ENCODE measurements at places on chromosomes 5 and 9. TPM values are rescaled to one million over a fixed set of nuclear protein-coding genes. Genes with fewer than 3 reads are reported as not detected.

GRCh38 chr5:73440262-73440661 is 8.3 kb downstream of the FOXD1 start:
- no peak overlapping the region for H3K4me3 ChIP-seq
- no peak overlapping the region for H3K27ac ChIP-seq
- H3K36me3 ChIP-seq, result no peaks in the 10 kb centered on the region
- H3K27me3 ChIP-seq, result peaks cover 5% of the 10 kb centered on the region

GFM2 gene
- total RNA-seq, result 22.6 TPM

GRCh38 chr5:72209147-72210115 is 102.2 kb downstream of the MAP1B start:
- no peak overlapping the region for H3K27ac ChIP-seq
- H3K27me3 ChIP-seq, result no peaks in the 10 kb centered on the region
- DNase-seq, result no peak

GRCh38 chr9:87569518-87569917 is 71.9 kb downstream of the DAPK1 start:
- H3K4me1 ChIP-seq, result no peaks in the 10 kb centered on the region
- no peaks in the 10 kb centered on the region for H3K36me3 ChIP-seq

DNA sequence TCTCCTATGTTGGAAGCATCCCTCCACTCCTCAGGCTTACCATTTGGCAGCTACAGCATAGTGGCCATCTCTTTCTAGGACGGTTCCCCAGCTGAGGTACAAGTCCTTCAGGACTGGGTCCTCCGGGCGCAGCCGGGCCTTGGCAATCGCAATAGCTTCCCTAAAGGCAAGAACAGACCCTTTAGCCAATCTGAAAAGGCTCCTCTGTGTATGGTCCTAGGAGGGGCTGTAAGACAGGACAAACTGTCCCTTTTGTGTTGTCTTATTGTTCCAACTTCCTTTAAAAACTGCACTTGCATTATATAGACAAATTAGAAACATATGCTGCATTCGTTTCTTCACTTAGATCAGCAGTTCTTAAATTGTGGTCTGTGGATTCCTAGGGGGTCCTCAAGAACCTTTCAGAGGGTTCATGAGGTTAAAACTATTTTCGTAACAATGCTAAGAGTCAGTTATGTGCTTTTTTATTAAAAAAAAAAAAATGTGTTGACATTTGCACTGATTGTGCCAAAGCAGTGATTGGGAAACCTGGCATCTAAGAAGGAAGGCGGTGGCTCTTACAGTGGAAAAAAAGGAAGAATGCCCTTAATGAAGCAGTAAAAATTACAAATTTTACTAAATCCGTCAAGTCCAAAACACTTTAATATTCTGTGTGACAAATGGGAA is 38.7 kb downstream of the GEMIN5 start:
- no peak overlapping the region for H3K4me3 ChIP-seq
- H3K27ac ChIP-seq, result no peak overlapping the region
- H3K36me3 ChIP-seq, result peaks cover 73% of the 10 kb centered on the region
- H3K4me1 ChIP-seq, result no peaks in the 10 kb centered on the region

SLC6A7 gene
- not detected for total RNA-seq

GDA gene
- not detected for total RNA-seq

DNA sequence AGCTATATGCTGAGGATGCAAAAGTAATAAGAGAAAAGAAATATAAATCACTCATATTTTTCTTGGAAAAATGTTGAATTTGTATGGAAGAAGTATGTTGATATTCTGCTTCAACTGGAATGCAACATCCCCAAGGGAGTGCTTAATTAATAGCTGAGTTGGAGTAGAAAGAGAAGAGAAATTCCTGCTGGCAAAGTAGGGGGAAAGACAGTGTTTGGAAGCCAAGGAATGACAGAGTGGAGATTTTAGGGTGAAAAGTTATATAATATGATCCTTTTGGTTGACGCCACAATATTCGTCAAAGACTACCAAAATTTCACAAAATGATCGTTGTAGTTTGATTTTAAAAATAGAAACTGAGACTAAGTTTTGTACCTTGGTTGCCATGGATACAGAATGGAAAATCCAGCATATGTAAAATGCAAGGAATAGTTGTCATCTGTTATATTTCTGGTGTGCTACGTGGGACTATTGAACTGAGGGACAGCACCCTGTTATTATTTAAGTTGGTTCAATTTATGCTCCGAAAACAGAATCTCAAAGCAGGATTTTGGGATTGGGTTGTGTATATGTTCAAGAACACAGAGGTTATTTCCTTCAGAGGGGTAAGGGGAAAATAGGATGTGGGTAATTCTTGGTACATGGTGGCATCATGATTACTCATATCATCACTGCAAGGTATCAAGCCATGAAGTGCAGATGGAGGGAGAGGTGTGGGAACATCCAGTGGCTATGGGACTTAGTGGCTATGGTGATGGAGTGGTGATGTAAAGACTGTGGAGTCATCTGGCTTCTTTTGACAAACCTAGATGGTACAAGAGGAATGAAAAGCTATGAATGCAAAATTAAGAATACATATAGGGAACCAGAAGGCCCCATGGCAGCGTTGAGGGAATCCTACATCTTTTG is 61.0 kb downstream of the SUB1 start:
- H3K4me3 ChIP-seq, result no peak overlapping the region
- no peak overlapping the region for H3K27ac ChIP-seq
- H3K27me3 ChIP-seq, result no peaks in the 10 kb centered on the region

PIP5K1B gene
- total RNA-seq, result 28.2 TPM

DNA sequence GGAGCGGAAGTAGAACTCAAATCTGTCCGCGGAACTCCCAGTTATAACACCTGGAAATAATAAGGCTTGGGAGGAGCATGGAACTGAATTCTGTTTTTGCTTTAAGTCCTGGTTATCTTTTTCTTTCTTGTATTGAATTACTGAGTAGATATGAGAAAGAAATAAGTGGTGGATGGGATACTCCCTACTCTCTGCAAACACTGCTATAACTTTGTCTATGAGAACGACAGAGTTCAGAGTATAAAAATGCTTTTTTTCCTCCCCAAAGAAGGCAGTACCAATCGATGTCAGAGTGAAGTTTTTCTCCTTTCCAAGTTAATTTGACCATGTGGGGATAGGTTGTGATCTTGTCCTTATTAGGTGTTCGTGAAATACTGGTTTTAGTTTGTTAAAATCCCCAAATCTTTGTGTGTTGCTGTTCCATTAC is 1.2 kb downstream of the RIC1 start:
- peaks cover 38% of the 10 kb centered on the region for H3K4me1 ChIP-seq
- no peak for DNase-seq
- peak overlapping the region; percentile 92 for H3K4me3 ChIP-seq

DNA sequence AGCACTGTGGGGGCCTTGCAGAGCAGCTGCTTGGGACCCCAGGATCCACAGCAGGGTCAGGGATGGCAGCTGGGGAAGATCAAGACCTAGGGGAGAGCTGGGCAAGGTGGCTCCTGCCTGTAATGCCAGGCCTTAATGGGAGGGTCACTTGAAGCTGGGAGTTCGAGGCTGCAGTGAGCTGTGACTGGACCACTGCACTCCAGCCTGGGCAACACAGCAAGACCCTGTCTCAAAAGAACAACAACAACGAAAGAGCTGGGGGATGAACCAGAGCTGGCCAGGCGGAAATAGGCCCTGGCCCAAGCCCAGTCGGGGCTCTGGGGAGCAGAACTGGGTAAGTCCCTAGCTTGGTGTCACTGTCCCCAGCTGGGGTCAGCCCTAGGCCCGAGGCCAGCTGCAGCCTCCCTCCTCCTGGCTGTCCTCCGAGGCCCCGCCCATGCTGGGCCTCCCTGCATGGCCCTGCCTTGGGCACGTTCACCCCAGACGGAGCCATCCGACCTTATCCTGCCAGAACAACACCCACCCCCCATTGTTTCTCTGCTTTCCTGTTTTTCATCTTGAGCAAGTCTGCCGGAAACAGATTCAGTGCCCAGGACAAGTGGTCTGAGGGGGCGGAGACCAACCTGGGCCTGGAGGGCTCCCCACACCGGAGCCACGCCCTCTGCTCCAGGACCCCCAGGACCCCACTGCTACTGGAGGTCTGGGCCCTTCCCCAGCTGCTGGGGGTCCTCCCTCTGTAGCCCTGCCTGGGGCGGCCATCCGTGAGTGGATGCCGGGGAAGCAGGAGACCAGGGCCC is 1.9 kb downstream of the DIPK1B start:
- H3K27ac ChIP-seq, result peak overlapping the region; percentile 18
- peaks cover 33% of the 10 kb centered on the region for H3K4me1 ChIP-seq
- peaks cover 13% of the 10 kb centered on the region for H3K27me3 ChIP-seq
- H3K4me3 ChIP-seq, result no peak overlapping the region

DNA sequence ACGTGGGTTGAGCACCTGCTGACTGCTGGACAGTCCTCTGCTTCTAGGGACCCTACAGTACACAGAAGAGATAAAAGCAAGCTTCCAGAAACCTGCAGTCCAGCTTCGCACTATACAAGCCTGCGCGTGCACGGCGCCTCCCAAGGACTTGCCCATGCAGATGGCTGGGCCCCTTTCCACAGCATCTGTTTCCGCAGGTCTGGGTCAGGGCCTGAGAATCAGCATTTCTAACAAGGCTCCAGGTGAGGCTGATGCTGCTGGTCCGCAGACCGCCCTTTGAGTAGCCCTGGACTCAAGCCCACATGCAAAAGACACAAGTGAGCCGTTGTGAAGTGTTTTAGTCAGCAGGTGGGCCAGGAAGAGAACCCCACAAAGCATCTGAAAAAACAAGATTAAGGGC is 133.1 kb downstream of the HSD17B3 start:
- DNase-seq, result no peak
- H3K4me1 ChIP-seq, result no peaks in the 10 kb centered on the region
- no peak overlapping the region for H3K27ac ChIP-seq
- H3K27me3 ChIP-seq, result no peaks in the 10 kb centered on the region
- no peak overlapping the region for H3K4me3 ChIP-seq
- H3K36me3 ChIP-seq, result no peaks in the 10 kb centered on the region

GRCh38 chr9:83451308-83451707 is 86.9 kb downstream of the FRMD3 start:
- H3K4me1 ChIP-seq, result no peaks in the 10 kb centered on the region
- H3K4me3 ChIP-seq, result no peak overlapping the region
- no peak for DNase-seq
- H3K36me3 ChIP-seq, result no peaks in the 10 kb centered on the region
- no peaks in the 10 kb centered on the region for H3K27me3 ChIP-seq
- no peak overlapping the region for H3K27ac ChIP-seq

DNA sequence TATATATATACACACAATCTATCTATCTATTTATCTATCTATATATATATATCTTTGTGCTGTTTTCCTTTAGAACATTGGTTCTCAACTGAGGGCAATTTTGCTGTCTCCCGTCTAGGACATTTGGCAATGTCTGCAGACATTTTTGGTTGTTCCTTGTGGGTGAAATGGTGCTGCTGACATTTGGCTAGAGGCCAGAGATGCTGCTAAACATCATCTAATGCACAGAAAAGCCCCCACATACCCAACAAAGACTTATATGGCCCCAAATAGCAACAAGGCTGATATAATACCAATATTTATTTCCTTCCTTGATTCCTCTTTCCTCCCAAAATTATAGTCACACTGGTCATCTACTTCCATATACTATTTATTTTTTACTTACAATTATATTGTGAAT is 197.5 kb downstream of the TRPM3 start:
- H3K27ac ChIP-seq, result no peak overlapping the region
- no peak overlapping the region for H3K4me3 ChIP-seq
- H3K36me3 ChIP-seq, result no peaks in the 10 kb centered on the region
- H3K4me1 ChIP-seq, result no peaks in the 10 kb centered on the region

CCDC192 gene
- not detected for total RNA-seq

GRCh38 chr5:119582987-119583386 is 46.4 kb upstream of the FAM170A start:
- H3K27me3 ChIP-seq, result no peaks in the 10 kb centered on the region
- H3K27ac ChIP-seq, result no peak overlapping the region
- no peak for DNase-seq
- no peak overlapping the region for H3K4me3 ChIP-seq
- no peaks in the 10 kb centered on the region for H3K4me1 ChIP-seq
- no peaks in the 10 kb centered on the region for H3K36me3 ChIP-seq

HAVCR2 gene
- 2.6 TPM for total RNA-seq

DNA sequence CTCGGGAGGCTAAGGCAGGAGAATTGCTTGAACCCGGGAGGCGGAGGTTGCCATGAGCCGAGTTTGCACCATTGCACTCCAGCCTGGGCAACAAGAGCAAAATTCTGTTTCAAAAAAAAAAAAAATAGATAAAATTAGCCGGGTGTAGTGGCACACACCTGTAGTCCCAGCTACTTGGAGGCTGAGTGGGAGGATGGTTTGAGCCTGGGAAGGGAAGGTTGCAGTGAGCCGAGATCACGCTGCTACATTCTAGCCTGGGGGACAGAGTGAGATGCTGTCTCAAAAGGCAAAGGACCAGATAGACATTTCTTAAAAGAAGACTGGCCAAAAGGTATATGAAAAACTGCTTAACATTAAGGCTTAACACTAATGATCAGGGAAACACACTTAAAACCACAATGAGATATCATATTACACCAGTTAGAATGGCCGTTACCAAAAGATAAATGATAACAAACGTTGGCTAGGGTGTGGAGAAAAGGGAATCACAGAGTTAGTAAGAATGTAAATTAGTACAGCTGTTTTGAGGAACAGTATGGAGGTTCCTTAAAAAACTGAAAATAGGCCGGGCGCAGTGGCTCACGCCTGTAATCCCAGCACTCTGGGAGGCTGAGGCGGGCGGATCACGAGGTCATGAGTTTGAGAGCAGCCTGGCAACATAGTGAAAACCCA is 10.1 kb upstream of the MARVELD2 start:
- peaks cover 10% of the 10 kb centered on the region for H3K36me3 ChIP-seq
- H3K4me1 ChIP-seq, result no peaks in the 10 kb centered on the region
- H3K27me3 ChIP-seq, result no peaks in the 10 kb centered on the region
- no peak overlapping the region for H3K4me3 ChIP-seq
- no peak overlapping the region for H3K27ac ChIP-seq

DNA sequence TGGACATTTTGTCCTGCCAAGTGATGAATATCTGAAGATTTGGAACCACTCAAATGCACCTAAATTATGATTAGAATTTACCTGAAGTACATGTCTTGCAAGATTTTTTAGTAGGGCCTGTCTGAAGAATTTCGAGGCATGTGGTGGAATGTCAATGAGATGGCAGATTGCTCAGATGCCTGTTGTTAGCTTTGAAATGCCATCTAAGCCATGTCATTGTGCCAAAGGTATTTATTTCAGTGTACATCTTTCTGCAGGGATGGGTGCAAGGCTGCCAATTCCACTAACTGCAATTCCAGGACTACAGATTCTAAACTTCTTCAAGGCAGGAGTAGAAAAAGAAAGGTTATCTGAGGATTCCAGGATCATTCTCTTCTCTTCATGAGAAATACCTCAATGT is 9.1 kb upstream of the GNAQ start:
- H3K4me1 ChIP-seq, result no peaks in the 10 kb centered on the region
- H3K27ac ChIP-seq, result no peak overlapping the region
- H3K4me3 ChIP-seq, result no peak overlapping the region
- DNase-seq, result no peak

LMX1B gene
- not detected for total RNA-seq

- H3K27ac ChIP-seq, result no peak overlapping the region
- peaks cover 43% of the 10 kb centered on the region for H3K36me3 ChIP-seq
- no peaks in the 10 kb centered on the region for H3K27me3 ChIP-seq
- DNase-seq, result no peak
- H3K4me3 ChIP-seq, result no peak overlapping the region
These were observed 13.9 kb downstream of the NEK6 start for GRCh38 chr9:124271660-124272059.
